ENCODE measurements at places on chromosomes 6 and 20.

- DNase-seq = no peak
Observed at GRCh38 chr20:14832630-14833029, 495.2 kb upstream of the FLRT3 start.

GRCh38 chr20:22324505-22324904 lies 259.9 kb downstream of the FOXA2 start:
- DNase-seq = no peak

- DNase-seq = no peak
Observed at GRCh38 chr20:20034486-20034885, 17.3 kb downstream of the NAA20 start.

GRCh38 chr20:48766961-48767960 lies 60.5 kb downstream of the PREX1 start:
- no peak for DNase-seq

- no peak for DNase-seq
Observed at GRCh38 chr6:49339096-49339495, 124.0 kb downstream of the MMUT start.

GRCh38 chr6:137494988-137495702 lies 951 bp upstream of the OLIG3 start:
- DNase-seq = no peak

- no peak for DNase-seq
Observed at GRCh38 chr6:84772428-84773132, 8.2 kb upstream of the TBX18 start.

- peak; percentile 35 for DNase-seq
Observed at GRCh38 chr6:166957087-166957804, 896 bp upstream of the RNASET2 start.

DNA sequence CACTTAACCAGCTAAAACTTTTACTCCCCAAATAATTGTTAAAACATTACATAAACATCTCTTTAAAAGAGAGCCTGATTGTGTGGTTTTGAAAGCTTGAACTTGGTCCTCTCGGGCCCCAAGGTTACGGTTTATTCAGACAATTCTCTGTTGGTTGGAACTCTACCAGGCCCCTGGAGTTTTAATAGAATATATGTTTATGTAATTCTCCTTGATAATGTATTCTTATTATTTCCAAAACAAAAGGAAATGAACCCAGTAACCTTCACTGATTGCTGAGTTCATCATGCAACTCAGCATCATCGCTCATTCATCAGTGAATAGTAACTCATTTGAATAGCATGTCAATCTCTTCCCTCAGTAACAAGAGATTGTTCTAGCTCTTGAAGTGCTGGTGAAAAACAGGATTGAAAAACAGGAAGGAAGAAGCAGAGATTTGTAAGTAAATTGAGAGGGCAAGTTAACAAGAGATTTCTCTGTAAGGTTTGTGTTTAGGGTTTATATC lies 464.5 kb upstream of the MARCKS start:
- DNase-seq = no peak

GRCh38 chr6:137264311-137265075 lies 45.3 kb upstream of the IFNGR1 start:
- no peak for DNase-seq

DNA sequence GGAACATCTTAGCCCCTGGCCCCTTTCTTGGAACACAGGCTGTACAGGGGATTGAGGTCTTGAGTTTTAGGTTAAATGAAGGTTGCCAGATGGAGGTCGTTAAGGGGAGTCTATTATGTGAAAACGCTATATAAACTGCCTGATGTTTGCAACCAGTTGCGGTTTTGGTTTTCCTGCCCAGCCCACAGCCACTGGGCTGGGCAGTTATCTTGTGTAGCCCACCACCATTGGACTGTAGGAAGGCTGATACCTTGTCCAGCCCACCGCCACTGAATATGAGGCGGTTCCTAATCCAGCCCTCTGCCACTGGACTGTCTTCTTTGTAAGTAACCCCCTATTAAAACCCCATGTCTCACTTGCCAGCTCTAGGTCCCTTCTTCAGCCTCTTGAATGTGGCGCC lies 42.3 kb upstream of the COL21A1 start:
- no peak for DNase-seq

- no peak for DNase-seq
Observed at GRCh38 chr20:32823078-32823477, 3.3 kb downstream of the MAPRE1 start.

DNA sequence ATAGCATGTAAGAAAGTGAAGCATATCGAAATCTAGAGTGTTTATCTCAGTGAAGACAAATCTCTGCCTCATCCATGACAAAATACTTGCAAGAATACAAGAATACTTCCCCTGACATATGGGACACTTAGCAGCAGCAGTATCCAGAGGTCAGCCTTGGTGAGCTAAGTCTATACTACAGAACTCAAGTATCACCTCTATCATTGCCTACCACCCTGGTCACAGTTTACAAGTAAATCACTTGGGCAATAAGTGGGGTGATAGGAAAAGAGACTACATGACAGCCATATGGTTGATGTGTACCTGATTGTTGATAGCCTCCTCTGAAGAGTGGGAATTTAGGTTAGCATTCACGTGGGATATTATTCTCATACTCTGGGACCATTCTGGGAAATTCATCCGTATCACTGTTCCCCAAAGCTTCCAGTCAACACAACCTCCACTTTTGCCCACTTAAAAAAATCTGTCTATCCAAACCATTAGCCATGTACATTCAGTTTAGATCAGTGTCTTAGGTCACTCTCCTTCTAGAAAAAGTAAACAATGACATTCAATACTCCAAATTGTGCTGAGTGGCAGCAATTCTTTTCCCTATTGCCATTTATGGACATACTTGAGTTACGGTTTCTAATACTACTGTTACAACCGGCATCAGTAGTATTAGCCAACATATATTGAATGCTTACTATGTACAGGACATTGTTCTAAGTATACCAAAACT lies 118.2 kb upstream of the PRSS16 start:
- DNase-seq = no peak

GRCh38 chr6:36758516-36759147 lies 61.0 kb downstream of the RAB44 start:
- DNase-seq = no peak

DNA sequence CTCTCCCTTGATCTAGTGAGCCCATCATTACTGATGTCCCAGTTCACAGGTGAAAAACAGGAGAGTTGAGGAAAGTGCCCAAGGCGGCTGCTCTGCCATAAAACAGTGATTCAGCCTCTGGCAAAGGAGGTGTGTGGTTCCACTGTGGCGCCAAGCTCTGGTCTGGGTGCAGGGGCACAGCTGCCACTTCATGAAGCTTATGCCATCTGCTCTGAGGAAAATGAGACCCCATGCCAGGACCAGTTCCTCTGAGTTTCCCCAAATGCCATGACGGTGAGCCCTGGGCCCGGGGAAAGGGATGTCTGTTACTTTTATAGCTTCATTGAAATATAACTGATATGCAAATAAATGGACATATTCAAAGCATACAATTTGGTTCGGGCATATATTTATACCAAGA lies 33.7 kb upstream of the ZBP1 start:
- DNase-seq = no peak

GRCh38 chr20:62104791-62105345 lies 17.4 kb upstream of the LSM14B start:
- no peak for DNase-seq

GRCh38 chr20:49385465-49385864 lies 97.0 kb downstream of the KCNB1 start:
- DNase-seq = peak; percentile 30

- DNase-seq = no peak
Observed at GRCh38 chr6:124040655-124041054, 237.0 kb downstream of the NKAIN2 start.

DNA sequence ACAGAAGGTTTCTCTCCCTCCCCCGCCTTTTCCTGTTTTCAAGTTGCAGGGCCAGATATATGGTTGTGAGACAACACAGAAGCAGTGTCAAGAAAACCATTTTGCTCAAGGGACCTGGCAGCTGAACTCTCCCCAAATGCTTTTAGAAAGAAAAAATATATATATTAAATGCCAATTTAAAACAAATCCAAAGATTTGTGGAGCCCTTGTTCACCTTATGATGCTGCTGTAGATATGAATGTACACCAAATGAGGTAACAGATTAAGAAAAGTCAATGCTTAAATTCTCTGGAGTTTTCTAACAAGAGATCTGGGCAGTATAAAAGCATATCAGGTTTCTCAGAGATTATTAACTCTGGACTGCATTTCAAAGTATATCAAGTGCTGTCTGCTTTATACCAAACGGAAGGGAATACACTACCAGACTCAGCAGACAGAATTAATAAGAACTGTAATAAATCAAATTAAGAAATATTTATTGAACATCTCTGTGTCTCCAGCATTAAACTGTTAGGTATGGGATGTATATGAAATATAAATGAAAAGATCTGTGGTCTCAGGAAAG lies 357.5 kb downstream of the HDGFL1 start:
- no peak for DNase-seq

DNA sequence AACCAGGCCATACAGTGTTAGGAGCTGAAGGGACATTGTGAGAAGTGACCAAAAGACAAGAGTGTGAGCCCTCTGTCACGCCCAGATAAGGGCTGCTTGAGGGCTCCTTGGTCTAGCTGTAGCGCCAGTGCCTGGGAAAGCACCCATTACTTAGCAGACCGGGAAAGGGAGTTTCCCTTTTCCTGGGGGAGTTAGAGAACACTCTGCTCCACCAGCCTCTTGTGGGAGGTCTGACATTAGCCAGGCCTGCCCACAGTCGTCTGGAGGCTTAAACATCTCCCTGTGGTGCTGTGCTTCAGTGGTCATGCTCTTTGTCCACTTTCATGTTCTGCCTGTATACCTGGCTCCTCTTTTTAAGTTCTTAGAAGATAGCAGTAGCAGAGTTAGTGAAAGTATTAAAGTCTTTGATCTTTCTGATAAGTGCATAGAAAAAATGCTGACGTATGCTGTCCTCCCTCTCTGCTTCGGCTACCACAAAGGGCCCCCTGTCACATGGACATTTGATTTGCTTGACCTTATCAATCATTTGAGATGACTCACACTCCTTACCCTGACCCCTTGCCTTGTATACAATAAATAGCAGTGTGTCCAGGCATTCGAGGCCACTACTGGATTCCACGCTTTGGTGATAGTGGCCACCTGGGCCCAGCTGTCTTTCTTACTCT lies 201.5 kb upstream of the ECI2 start:
- no peak for DNase-seq

All from activated CD4-positive, alpha-beta T cell treated with anti-CD3 and anti-CD28 coated beads, Interleukin-2, Interleukin-4, amounts not matched to agents 100 ng/mL and 50 ng/mL, durations not matched to agents 16 hours and 8 hours (primary cell).